ENCODE measurements at places on chromosomes 1 and 21.
A peak's percentile ranks its signal among the peaks of the same experiment; 100 is the strongest.

DNA sequence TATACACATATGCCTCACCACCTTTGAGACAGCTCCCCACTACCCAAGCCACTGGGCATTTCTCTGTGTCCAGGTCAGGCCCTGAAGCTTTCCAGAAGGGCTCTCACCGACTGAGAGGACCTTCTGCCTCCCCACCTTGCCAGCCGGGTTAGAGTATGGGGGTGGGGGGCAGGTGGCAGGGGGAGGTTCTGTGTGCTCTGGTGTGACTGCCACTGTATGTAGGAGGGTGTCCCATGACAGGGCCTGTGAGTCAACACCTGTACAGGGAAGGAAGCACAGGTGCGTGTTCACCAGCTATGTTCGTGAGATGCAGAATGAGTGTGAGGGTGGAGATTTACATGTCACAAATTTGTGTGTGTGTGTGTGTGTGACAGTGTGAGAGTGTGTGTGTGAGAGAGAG is 7.0 kb downstream of the AHDC1 start:
- DNase-seq, result no peak

DNA sequence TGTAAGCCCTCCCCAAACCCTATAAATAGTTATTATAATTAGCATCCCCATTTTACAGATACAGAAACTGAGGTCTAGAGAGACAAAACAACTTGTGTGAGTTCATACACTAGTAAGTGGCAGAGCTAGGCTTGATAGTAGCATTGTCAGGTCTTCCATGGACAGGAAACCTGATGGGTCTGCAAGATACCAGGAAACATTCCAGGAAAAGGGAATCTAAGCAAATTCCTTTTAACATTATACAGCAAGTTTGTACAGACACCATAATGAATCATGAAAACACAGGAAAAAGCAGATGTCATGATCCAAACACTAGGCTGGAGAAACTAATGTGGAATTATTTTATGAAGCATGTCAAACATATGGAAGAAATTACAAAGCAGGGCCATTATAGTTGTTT is 89.1 kb upstream of the KCNK2 start:
- DNase-seq, result no peak

DNA sequence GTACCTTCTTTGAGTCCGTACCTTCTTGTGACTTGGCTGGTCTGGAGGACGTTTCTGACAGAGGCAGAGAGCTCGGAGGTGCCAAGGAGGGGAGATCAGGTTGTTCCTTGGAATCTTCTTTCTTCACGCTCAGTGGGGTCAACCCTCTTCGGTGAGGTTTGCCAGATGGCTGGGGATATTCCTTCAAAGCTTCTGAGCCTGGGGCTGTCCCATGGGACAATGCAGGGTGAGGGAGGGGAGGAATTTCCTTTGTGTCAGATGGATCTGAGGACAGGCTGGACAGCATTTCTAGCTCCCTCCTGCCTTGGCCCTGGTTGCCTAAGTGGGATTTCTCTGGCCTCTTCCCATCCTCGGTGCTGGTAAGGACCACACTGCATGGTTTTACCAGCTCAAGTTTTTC is 95.5 kb upstream of the EDN2 start:
- DNase-seq, result no peak

- DNase-seq, result no peak
Measured at GRCh38 chr21:38249256-38249655, 7.5 kb upstream of the KCNJ15 start.

DNA sequence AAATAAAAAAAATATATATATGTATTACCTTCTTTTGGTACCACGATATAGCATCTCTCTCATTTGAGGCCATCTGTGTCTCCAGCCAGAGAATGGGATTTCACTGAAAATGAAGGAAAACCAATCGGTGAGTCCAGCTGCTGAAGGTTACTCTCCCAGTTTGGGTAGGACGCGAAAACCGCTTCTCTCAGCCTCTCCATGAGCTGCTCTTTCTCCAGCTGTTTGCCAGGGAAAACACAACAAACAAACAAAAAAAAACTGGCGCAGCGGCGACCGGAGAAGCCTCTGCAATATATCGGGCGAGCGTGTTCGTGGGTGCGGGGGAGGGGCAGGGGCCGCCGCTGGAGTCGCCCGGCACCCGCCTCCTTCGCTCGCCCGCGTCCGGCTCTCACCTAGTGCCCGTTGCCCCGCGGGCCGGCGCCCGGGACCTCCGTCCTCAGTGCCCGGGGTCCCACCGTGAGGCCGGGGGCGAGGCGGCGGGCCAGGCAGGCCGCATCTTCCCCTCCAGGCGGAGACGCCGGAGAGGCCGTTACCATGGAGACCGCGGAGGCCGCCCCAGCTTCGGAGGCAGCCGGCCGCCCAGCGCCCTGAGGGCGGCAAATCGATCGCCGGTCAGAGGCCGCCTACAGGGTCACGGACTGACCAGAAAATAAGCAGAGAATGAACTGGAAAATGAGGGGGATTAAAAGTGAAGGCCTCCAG is 504 bp downstream of the PHTF1 start:
- peak; percentile 43 for DNase-seq

GRCh38 chr1:89908672-89909436 is 86.1 kb upstream of the ZNF326 start:
- DNase-seq, result no peak

DNA sequence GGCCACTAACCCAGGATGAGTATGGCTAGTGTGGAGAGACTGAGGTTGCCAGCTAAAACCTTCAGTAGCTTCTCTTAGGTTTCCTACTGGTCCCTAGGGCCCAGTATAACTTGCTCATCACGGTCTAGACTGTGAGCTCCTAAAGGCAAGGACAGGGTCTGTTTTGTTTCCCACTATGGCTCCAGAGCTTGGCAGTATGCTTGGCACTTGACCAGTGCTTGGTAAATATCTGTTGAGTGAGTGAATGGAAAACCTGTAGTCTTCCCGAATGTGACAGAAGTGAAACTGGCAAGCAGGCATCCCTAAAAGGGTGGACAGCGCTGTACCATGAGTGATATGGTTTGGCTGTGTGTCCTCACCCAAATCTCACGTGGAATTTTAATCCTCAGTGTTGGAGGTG is 13.1 kb upstream of the PARS2 start:
- no peak for DNase-seq

GRCh38 chr1:218585511-218586184 is 240.5 kb downstream of the TGFB2 start:
- no peak for DNase-seq

DNA sequence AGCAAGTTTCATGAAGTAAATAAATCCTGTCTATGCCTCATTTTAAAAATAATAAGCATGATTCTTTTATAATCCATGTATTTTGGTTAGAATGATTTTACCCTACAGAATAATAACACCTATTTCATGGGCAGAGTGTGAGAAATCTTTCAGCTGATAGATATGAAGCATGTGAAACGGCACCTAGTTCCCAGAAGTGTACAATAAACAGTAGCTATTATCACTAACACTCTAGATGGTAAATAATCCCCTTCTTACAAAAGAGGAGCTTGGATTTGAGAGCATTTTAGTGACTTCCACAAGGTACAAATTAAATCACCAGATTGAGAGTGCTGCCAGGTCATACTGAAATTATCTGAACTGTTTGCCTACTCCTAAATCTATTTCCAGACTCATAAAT is 95.3 kb upstream of the NRIP1 start:
- DNase-seq, result no peak

GRCh38 chr1:33007190-33008050 is 29.3 kb downstream of the AK2 start:
- DNase-seq, result no peak

GRCh38 chr1:152227310-152227928 is 3.4 kb upstream of the HRNR start:
- DNase-seq, result no peak

DNA sequence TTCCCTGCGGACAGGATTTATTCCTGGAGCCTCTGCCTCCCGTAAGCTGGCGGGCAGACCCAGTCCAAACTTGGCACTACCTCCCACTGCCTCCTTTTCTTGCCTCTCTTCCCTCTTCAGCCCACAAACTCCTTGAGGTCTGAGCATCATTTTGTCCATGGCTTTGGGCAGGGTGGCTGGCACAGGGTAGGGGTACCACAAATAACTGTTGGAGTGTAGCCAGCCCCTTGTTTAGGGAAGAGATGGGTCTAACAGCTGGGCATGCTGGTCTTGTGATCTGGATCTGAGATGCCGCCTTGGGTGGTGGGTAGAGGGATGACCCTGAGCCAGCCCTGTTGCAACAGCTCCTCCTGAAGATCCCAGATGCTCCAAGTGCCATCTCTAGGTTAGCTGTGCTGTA is 71.4 kb upstream of the CLDN14 start:
- DNase-seq, result no peak

GRCh38 chr1:206032380-206033140 is 8.9 kb upstream of the CTSE start:
- DNase-seq, result no peak

GRCh38 chr1:160167580-160167979 is 16.2 kb downstream of the ATP1A4 start:
- no peak for DNase-seq

GRCh38 chr1:7455796-7456721 is 315.0 kb upstream of the VAMP3 start:
- no peak for DNase-seq

- DNase-seq, result no peak
Measured at GRCh38 chr1:197781968-197782721, 6.9 kb upstream of the DENND1B start.

- DNase-seq, result no peak
Measured at GRCh38 chr1:246602194-246602593, 35.9 kb downstream of the CNST start.

DNA sequence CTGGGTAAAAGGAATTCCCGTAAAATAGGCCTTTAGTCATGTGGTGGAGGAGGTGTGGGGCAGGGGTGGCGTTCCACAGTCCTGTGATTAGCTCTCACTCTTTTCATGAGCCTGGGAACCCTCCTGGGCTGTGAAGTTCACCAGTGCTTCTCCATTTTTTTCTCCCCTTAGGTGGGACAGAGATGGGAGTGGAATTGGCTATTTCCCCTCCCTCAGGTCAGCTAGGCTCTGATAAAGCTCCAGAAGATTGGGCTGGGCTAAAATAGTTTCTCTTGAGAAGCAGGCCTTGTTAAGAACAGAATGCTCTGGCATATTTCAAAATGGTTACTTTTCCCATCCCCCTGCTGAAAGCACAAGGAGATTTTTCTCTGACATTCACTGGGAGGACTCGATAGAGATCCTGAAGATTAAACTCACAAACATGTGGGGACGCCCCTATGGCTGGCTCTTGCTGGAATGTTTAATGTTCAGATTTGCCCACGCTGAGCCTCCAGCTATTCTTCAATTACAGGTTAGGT is 33.4 kb upstream of the SLC2A1 start:
- DNase-seq, result no peak

- DNase-seq, result no peak
Measured at GRCh38 chr1:205068457-205069040, 15.7 kb downstream of the TMEM81 start.

- DNase-seq, result no peak
Measured at GRCh38 chr1:154547105-154547732, 11.2 kb downstream of the UBE2Q1 start.

GRCh38 chr1:191886977-191887376 is 271.3 kb upstream of the RGS18 start:
- no peak for DNase-seq

DNA sequence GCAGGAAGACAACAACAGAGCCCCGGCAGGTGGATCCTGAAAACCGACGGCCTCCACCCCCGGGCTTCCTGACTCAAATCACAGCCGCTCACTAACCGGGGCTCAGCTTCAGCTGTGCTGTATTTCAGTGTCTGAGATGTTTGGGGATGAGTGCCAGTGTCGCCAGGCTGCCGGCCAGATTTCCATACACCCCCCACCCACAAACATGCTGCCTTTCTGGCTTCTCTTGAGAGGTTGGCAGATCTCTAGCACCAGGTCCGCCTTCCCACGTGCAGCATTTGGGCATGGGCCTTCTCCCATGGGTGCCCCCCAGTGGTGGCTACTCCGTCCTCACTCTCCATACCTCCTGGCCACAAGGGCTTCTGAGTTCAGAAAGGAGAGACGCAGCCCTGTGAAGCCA is 34.8 kb downstream of the KCNAB2 start:
- DNase-seq, result no peak

DNA sequence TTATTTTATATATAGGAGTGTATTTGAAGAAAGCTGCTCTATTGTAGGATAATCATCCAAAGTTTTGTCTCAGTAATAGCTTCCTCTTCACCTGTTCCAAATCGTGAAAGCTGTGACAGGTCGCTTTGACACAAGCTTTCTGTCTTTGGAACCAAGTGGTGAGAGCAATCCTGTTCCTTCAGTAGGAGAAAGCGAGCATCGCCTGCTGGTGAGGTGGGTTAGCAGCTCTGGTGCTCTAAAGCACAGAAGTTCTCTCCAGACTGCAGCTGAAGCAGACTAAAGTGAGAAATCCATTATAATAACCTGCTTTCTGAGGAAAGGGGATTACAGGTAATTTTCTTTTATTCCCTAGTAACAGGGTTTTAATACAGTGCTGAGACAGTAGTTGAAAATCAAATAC is 803.8 kb downstream of the ADGRL2 start:
- DNase-seq, result no peak

GRCh38 chr1:48619539-48619938 is 147.5 kb upstream of the SPATA6 start:
- DNase-seq, result no peak

DNA sequence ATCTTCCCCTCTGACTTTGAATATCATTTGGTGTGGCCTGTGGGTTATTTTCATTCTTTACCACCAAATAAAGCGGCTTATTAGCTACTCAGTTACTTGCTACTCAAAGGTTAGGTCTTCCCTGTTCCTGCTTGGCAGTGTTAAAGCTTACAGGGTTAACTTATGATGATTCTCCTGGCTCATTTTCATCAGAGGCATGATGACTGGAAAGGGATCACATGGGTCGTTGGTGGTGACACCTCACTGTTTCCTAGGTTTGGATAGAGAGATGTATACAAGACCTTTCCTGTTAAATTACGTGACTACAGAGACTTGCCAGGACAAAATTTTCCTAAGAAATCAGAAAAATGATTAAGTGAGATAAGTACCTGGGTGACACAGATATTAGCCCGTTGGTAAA is 27.4 kb downstream of the MRPS6 start:
- no peak for DNase-seq

- no peak for DNase-seq
Measured at GRCh38 chr1:216815260-216816131, 92.3 kb upstream of the ESRRG start.

DNA sequence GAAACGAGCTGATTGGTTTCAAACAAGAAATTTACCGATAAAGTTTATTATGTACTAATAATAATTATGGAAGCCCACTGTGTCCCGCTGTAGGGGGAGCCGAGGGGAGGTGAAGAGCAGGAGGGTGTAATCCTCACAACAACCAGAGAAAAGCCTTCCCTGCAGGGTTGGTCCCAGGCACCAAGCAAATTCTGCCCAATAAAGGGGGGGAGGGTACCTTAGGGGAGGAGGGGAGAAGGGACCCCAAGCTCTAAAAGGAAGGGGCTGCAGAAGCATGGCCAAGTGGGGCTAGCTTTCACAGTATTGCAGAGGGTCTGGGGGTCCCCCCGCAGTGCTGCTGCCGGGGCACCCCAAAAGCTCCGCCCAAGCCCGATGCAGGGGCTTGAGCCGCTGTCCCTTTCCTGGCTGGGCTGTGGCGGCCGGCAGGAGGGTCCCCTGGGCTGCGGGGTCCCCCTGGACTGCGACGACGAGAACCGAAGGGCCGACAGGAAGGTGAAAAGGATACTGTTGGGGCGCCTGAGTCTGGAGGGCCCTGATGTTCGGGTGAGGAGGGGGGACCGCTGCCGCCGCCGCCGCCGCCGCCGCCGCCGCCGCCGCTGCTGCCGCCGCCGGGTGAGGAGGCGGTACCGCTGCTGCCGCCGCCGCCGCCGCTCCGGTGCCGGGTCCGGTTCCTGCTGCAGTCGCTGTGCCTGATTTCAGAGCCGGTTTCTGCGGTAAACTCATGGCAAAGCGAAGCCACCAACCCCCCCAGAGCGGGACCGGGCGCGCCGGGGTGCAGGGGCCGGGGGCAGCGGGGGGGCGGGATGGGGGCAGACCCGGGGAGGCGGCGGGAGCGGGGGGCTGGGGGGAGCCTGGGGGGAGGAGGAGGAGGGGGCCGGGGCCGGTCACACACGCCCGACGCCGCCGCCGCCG is 771 bp downstream of the EIF4G3 start:
- peak; percentile 22 for DNase-seq

Data from stimulated activated CD4-positive, alpha-beta T cell treated with anti-CD3 and anti-CD28 coated beads, Interleukin-4, amount 100 ng/mL, for 48 hours (primary cell).